ENCODE measurements at places on chromosomes 16 and 17. TPM values are rescaled to one million over a fixed set of nuclear protein-coding genes. Genes with fewer than 3 reads are reported as not detected.

GRCh38 chr17:44318077-44318892 lies 6.3 kb downstream of the SLC25A39 start:
- no peak for ATAC-seq

DNA sequence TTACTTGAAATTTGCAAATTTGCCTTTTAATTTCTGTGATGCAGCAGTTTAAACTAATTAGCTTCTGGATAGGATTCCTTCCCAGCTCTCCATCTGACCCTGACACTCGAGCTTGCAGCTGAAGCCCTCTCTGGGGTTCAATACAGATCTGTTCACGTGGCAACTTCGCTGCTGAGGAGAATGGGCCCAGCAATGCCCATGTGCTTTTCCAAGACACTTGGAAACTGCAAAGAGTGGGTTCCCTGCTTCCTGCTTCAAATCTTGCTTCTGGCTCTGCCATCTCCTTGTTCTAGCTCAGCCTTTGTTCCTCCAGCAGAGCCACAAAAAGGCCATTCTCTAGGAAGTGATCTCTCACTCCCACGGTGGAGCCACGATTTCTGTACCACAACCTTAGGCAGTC lies 50.0 kb upstream of the IRX6 start:
- ATAC-seq = no peak

- ATAC-seq = no peak
Measured at GRCh38 chr17:13917634-13918033, 151.7 kb upstream of the COX10 start.

SLC35B1 gene
- total RNA-seq = 54.3 TPM

DNA sequence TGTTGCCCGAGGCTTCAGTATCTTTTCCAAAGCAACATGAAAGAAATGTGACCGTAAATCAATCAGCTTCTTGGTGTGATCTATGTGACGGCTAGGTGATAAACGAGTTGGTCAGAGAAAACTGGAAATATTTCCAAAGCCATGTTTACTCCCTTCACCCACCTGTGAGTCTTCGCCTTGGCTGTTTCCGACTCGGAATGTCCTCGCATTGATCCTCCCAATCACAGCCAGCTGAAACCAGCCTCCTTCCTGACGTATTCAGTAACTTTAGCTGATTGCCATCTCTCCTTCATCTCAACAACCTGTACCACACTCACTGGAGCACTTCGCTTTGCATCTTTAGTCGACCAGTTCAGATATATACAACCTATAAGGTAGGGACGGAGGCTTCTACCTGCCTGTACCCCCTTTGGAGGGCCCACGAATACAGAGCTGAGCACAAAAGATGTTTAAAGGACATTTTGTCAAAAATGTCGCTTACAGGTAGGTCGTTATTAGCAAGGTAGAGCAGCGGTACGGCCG lies 705 bp downstream of the KRABD2 start:
- peak; percentile 33 for ATAC-seq

Measured in motor neuron (in vitro differentiated cells).